CD4-positive, alpha-beta T cell treated with Interleukin-21 for 1 hour (primary cell): ENCODE measurements at places on chromosomes 1 and 21.

GRCh38 chr21:32770871-32771523, 558 bp downstream of the PAXBP1 start:
- peak; percentile 57 for DNase-seq

DNA sequence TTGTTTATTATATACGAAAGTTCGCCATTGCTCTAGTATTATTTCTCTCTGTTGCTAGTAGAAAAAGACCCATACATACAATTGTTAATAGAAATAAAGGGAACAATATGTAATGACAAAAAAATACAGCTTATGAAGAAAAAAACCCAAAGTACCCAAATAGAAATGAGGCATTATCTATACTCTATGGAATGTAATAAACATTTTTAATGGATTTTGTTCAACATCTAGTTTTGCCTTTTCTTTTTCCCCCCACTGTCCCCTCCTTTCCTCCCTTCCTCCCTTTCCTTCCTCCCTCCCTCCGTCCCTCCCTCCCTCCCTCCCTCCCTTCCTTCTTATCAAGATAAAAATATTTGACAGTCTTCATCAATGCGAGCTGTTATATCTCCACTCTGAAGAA, 81.5 kb upstream of the NEK7 start:
- DNase-seq = no peak

GRCh38 chr1:49106445-49106844, 329.8 kb upstream of the BEND5 start:
- DNase-seq = no peak

DNA sequence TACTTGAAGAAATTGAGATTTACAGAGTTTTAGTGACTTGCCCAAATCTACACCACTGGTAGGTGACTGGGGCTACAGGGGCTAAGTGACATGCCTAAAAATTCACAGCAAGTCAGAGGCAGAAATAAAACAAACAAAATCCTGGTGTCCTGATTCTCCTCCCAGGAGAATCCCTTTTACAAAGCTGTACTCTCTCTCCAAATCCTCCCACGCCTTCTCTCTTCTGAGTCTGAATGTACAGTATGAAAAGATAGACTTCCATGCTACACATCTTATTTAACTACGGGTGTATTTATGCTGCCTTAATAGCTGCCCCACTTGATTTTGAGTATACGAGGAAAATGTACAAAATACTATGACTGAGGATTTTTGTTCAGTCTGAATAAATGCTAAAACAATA, 65.4 kb downstream of the SGIP1 start:
- DNase-seq = no peak

DNA sequence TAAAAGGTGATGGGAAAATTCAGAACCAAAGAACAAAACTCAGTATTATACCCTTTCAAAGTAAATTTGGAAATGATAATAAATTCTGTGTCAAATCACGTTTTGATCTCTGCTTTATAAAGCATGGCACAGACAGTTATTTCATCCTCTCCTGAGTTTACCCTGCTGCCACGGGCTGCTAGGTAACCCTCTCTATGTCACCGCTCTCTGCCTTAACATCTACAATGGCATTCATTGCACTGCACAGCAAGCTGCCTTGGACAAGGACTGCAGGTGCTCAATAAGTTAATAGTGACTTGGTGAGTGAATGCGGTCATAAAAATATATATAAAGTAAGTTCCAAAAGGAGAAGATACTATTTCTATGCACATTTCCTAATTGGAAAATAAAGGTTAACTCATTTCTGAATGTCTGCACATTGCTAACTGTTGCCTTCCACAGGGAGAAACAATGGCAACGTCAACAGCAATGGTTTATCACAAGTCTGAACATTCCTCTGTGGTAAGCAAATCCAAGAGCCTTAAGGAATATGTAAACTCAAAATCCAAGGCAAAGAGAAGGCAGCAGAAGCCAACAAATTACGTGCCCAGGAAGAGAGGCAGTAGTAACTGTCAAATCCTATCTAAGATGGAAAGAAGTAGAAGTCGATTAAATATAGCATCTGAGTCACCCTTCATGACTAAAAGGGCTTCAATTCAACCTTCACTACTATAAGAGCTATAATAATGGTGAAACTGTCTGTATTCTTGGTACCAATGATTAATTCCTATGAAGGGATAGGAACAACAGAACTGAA, 19.4 kb downstream of the FYB2 start:
- no peak for DNase-seq
